ENCODE measurements at places on chromosomes 4 and X.

- no peak for DNase-seq
These were observed 1197.4 kb upstream of the ADGRL3 start for GRCh38 chr4:60002603-60003337.

GRCh38 chrX:19739683-19740082, 147.7 kb downstream of the SH3KBP1 start:
- DNase-seq: no peak

DNA sequence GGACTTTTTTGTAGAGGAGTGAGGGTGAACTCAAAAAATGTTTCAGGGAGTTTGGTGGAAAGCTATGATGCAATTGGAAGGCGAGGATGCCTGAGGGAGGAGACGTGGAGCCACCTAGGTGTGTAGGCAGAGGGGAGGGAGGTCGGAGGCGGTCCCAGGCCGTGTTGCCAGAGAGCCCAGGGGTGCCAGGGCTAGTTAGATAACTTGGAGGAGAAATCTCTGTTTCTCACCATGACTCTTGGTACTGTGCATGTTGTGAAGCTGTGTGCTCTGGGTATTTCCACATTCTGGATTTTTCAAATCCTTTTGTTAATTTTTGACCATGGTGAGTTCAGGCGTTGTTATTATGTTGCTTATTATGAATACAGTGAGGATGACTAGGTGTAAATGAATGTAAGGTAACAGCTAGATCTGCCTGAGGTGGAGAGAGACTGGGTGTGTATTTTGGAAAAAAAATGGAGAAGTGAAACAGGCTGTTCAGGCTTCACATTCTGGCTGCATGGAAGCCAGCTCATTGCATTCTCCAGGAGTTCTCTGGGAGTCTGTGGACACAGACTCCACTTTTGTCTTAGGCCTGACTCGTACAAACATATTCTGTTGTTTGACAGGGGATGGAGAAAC, 4.5 kb downstream of the RAB9A start:
- no peak for DNase-seq

DNA sequence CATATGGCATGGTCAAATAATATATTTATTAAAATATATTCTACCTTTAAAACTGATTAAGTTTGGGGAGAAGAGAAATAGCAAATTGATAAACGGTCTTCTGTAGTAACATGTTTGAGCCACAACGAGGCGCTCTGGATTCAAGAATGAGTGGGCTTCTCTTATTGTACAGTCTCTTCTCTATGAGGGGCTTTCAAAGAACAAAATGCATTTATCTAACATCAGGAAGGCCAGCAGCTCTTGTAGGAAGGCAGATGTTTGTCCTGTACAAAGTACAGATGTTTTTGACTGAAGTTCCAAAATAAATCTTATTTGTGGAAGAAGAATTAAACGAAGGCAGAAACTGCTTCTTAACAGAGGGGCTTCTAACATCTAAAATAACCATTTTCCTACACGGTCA, 153.6 kb downstream of the RASL11B start:
- no peak for DNase-seq

GRCh38 chrX:72029483-72030411, 102.0 kb downstream of the RTL5 start:
- DNase-seq: no peak

GRCh38 chr4:151581570-151581969, 172.6 kb downstream of the FHIP1A start:
- DNase-seq: no peak

DNA sequence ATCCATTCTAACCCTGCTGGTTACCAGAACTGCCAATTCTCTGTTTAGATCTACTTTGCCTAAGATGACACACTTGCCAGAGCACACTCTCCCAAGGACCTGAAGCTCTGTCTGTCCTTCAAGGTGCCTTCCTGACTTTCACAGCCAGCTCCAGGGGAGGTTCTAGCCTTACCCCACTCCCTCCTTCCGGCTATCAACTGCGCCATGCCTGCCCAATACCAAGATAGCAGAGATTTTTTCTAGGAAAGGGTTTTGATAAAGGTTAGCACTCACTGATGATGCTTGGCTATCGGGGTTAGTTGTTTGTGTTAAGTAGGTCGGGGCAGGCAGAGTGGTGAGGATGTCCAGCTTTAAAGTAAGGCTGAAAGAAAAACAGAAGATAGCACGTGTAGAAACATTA, 14.3 kb downstream of the ALPK1 start:
- DNase-seq: no peak

GRCh38 chr4:122863639-122864038, 37.0 kb downstream of the FGF2 start:
- DNase-seq: no peak

Measured in stimulated activated CD4-positive, alpha-beta T cell treated with anti-CD3 and anti-CD28 coated beads, Interleukin-1b, Interleukin-23, amount 100 ng/mL, for 1 hour (primary cell).